ENCODE measurements at places on chromosomes 13 and 19.
A peak's percentile ranks its signal among the peaks of the same experiment; 100 is the strongest.

DNA sequence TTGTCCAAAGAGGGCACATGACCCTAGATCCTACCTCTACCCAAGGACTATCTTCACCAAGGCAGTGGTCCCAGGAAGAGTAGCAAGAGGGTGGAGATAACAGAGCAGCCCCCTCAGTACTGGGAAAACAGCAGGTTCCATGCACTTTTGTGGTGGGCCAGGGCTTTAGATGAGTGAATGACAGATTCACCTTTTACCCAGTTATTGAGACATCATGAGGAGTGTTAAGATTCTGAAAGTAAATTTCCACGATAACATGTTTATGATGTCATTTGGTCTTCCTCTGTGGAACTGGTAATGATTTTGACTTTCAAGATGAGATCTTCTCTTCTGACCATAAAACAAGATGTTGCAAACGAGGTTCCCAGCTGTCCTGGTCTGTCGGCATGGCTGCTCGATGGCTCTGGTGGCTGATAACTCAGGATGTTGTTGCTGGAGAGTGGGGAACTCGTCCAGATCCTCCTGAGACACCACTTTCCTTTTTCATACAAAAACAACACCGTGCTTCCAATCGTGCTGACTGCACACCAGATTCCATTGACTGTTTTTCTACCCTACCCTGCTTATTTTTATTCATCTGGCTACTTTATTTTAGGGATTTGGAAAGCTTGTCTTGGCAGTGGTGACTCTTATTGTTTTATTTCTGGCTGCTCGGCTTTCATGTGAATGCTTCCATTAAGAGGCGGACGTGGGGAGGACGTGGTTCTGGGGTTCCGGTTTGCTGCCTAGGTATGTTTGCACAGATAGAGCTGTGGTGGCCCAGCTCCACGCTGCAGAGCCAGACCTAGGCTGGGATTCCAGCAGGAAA lies 88.5 kb downstream of the LRCH1 start:
- no peak for DNase-seq

DNA sequence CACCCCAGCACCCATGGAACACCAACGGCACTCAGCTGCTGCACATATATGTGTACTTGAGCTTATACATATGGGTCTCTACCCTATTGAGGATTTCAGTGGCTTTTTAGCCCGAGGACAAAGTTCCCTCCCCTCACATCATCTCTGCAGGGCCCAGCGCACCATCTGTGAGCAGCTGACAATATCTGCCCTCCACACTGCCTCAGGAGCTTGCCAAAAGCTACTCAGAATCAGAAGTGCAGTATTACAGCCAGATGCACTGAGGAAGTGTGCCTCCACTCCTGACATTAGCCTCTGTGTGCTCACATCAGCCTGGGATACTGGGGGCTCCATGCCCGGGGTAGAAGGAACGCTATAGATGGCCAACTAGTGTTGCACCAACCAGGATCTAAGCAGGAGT lies 903.9 kb downstream of the UQCRFS1 start:
- no peak for DNase-seq

DNA sequence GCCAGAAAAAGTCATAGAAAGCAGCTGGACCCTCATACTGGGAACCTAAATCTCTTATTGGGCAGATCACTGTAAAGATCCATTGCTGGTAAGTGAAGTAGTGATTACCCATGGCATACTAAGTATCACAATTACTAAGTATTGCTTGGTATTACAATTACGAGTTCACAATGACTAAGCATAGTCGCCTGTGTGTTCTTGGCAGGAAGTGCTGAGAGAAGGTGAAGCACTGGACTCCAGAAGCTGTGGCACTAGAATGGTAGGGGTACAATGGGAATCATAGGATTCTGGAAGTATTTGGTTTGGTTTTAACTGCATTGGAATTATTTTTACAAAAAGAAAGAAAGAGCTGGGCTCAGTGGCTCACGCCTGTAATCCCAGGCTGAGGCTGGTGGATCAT lies 20.3 kb downstream of the LGALS16 start:
- peak; percentile 38 for DNase-seq

DNA sequence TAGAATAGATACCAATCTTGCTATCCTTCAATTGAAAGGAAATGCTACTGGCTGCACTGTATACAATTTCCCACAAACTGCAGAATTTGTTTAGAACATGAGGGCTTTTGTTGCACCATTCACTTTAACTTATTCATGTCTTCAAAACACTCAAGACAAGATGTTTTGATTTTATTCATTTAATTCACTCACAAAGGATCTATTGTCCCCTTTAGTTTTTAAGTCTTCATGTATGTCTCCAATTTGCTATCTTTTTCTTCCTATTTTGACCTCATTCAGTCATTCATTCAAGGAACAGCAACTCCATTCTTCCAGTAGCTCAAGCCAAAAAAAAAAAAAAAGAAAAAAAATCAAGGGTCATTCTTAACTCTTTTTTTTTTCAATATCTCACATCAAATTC lies 130.6 kb upstream of the SOX21 start:
- no peak for DNase-seq

DNA sequence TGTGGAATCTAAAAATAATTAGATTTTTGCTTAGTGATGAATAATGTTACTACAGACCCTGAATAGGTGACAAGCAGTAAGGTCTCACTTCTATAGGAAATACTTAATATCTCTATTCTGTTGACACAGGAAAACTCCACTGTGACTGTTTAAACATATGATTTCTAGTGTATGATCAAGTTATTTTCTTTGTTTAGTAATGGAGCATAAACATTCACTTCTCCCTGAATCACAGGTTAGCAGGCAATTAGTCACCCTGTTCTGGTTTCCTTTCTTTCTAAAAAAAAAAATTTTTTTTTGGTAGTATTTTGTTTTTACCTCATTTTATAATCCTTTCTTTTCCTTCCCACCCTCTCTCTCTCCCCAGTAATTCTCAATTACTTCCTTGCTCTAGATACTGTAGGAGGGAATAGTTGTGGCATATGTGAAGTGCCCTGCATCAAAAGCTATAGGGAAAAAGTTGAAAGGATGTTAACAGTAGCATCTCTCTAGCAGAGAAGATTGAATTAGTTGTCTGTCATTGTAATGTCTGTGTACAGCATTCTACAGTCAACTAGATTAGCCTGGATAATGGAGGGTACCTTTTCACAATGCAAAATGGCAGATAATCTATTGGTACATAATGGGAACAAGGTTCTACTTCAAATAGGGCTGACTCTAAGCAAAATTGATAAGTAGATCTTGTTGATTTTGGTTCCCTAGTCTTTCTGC lies 3.5 kb downstream of the HS6ST3 start:
- DNase-seq = no peak

- no peak for DNase-seq
Measured at GRCh38 chr19:32662186-32662585, 12.8 kb downstream of the ANKRD27 start.

DNA sequence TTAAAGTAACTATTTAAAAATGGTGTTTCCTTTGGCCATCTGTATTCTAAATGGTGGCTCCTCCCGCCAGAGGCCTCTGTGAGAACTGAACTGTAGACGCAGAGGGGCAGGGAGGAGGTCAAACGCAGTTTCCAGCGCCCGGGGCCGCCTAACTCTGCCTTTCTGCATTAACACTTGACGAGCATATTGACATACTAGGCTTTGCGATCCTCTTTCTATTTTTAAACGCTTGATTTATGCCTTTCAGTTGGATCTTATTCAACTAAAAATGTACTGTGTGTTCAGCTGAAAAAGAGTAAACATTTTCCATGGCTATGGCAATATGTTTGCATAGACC lies 74.7 kb downstream of the SPACA7 start:
- no peak for DNase-seq

DNA sequence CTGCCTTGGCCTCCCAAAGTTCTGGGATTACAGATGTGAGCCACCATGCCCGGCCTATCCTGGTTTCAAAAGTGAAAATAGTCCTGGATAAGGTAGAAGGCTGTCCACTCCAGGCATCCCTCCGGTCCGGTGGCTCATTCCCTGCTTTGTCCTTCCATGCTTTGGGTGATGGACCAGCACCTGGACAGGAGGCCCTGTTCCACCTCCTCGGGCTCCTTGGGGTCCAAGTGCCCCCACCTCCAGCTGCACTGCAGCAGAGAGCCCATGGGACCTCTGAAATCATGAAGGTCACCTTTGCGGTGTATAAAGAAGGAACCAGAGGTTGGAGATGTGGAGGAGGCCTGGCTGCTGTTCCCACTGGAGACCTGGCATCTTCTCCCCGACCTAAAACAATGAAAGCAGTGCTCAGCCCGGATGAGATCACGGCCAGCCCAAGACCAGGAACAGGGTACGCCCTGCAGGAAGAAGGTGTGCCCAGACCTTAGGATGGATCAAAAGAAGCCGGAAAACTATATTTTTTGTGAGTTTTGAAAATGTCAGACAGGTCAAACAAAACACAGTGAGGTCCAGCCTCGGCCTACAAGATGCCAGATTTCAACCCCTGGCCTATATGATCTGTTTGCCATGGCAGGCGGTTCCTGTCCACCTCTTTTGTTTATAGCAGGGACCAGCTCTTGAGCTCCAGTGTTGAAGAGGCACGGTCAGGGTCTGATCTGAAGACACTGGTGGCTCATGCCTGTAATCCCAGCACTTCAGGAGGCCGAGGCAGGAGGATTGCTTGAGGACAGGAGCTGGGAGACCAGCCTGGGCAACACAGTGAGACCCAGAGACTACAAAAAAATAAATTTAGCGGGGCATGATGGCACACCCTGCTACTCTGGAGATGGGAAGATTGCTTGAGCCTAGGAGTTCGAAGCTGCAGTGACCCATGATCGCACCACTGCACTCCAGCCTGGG lies 5.8 kb downstream of the LSR start:
- no peak for DNase-seq

GRCh38 chr19:37905946-37906868 lies at the start of gene WDR87:
Gene WDR87 (minus strand): TSS chr19:37906594. CDS start chr19:37898239, 8,355 bp downstream.
- DNase-seq = peak; percentile 21

Data from stimulated activated CD4-positive, alpha-beta T cell treated with anti-CD3 and anti-CD28 coated beads, Interleukin-1b, Interleukin-23, amount 100 ng/mL, for 48 hours (primary cell).